Esophagus squamous epithelium (tissue), 5 donors: ENCODE measurements at places on chromosomes 1 and 21. TPM values are rescaled to one million over a fixed set of nuclear protein-coding genes. Genes with fewer than 3 reads are reported as not detected.

- DNase-seq: no peak
These were observed 905 bp downstream of the LIX1L start for GRCh38 chr1:145956781-145957442.

DNA sequence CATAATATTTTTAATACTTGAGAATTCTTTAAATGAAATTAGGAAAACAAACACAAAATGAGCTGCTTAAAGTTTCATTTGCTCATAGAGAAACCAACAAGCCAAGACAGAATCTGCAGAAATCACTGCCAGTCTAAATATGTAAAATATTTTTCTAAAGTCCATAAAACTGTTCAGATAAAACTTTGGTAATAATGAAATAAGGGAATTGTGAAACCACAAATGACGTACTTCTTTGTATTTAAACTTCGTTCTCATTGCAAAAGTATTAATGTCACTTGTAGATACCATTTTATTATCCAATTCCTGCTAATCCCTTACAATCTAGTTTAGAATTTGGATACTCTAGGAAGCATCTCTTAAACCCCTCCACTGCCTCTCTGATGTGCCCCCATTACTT lies 234.5 kb upstream of the NEGR1 start:
- no peak for DNase-seq

Gene CRYBG2
- 35.8 TPM for total RNA-seq

DNA sequence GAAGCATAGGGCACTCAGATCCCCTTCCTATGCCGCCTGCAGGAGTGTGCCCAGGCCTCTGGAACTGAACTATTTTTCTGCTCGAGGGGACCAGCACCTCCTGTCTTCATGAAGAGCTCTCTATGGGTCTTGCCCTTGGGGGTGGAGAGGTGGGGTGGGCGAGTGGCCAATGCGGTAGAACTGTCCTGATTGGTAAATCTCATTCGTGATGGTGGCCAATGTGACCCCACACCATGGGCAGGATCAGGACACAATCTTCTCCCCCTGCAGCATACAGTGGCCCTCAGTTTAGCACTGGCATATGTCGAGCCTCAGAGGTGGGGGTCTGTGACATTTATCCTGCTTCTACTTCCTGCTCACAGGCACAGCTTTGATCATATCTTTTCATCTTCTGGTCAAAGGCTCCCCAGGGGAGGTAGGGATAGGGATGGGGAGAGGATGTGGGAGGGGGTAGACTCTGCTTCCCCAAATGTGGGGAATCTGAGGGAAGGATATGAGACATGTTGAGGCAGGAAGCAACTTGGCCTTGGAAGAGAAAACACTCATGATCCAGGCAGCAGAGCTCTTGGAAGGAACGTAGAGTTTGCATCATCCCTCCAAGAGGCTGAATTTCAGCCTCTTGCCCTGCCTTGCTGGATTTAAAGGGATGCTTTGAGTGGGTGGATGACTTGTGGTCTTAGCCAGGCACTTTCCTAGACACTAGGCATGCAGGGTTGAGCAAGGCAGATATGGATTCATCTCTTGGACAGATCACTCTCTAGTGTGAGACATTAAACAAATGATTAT lies 81.8 kb downstream of the LAMC2 start:
- DNase-seq: no peak

DNA sequence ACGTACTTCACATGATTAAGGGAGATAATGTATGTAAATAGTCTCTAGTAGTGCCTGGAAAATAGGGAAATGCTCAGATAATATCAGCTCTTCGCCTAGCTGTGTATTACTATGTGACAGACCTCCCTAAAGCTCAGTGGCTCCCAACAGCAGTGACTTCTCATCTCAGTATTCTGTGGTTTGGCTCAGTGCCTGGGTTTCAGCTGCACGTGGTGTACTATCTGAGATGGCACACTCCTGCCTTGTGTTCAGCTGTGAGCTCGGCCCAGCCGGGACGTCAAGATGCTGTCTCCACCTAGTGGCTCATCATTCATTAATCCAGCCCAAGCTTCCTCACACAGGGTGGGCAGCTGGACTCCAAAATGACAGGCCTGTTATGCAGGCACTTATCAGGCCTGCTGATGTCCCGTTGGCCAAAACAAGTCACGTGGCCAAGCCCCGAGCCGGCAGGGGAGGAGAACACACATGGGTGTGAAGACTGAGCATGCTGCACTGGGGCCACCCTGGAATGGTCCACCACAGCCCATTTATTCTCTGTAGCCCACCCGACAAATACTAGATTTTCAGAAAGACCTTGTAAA lies 17.8 kb downstream of the SLFNL1 start:
- peak; percentile 69 for DNase-seq

GRCh38 chr1:57272150-57272549 lies 151.7 kb downstream of the DAB1 start:
- DNase-seq: no peak

Gene ARF1
- total RNA-seq: 327 TPM

Gene BPNT1
- total RNA-seq: 27.2 TPM

Gene CSMD2
- not detected for total RNA-seq

GRCh38 chr1:220007438-220007837 lies 38.9 kb downstream of the EPRS1 start:
- DNase-seq: no peak

Gene DIRAS3
- total RNA-seq: 0.57 TPM

DNA sequence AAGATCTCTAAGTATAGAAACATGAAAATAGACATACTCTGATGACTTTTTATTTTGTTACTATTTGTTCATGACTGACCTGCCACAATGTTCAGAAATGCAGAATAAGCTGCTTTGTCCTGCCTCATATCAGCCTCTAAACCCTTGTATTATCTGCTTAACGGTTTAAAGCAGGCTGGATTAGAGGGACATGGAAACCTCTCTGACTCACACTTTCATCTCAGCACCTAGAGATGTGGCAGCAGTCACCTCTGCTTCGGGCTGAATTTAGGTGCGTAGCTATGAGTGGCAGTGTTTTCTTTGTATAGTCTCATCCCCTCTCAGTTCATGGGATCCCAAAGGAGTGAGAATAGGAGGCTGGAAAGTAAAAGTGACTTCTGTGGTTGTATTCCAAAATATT lies 255.4 kb downstream of the RGS7 start:
- no peak for DNase-seq

DNA sequence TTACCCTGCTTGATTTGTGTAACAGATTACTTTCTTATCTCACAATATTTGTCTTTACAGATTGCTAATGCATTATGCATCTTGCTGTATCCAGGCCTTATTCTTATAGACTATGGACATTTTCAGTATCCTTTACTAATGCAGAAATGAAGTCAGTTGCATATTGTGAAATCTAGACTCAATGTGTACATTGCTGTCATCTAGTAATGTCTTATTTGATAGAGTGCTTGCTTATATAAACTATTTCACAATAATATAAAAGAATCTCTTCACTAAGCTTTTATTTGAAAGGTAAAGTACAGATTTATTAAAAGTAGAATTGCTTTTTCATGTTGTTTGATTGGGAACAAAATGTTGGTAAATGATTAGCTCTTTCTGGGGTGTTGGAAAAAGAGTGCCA lies 39.6 kb downstream of the ALG6 start:
- no peak for DNase-seq

DNA sequence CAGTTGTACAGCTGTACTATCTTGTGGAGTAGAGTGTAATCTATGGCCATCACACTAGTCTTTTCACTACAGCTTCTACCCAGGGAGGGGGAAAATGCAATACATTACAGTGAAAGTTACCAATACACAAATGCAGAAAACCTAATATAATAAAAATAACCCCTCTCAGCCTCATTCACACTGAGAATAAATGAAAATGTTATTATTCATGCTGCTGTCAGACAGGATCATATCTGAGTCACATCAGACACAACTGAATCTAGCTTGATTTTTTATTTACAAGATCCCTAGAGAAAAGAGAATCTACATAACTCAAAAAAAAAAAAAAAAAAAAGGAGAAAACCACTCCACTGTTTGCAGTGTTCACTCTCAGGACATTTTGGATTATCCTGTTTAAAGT lies 293.9 kb upstream of the ESRRG start:
- DNase-seq: no peak

DNA sequence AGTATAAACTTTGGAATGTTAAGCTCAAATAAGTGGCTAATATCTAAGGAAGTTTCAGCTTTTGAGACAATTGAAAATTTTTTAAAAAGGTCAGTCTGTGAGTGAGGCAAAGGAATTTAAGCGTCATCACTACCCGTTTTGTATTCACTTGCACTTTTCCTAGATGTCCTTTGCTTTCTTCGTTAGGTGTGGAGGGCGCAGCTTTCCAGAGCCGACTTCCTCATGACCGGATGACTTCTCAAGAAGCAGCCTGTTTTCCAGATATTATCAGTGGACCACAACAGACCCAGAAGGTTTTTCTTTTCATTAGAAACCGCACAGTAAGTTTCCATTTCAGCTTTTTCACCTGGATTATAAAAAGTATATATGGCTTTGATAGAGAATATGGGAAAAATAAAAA lies 30.9 kb downstream of the KDM1A start:
- no peak for DNase-seq

DNA sequence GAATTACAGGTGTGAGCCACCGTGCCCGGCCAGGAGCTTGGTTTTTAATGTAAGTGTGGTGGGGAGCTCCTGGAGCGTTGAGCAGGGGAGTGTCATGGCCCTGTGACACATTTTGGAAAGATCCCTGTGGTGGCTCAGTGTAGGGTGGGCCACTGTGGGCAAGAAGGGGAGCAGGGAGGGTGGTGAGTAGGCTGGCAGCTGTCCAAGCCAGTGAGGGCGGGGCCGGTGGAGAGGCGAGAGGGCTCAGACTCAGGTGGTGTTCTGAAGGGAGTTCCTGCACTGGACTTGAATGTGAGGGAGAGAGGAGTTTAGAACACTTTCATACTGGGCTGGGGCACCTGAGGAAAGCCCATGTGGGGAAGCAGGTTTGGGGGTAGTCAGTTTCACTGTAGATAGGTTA lies 3.1 kb upstream of the EVA1B start:
- no peak for DNase-seq

DNA sequence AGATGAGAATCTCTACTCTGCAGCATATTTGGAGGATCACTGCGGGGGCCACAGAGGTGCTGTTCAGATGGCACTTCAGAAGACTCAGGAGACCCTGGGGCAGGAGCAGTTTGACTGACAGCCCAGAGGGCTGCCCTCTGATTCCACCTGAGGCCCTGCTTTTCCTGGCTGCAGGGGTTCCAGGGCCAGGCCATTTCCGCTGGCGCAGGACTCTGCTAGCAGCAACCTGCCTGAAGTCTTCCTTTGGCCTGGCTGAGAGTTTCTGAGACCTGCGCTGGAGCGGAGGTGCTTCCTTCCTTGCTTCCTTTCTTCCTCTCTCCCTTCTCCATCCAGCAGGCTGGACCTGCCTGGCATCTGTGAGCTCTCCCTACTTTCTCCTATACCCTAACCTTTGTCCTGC lies 11.8 kb downstream of the PCSK9 start:
- no peak for DNase-seq

Gene CFHR1
- total RNA-seq: not detected

Gene TMEM200B
- 5.3 TPM for total RNA-seq

- no peak for DNase-seq
These were observed 2.1 kb upstream of the CD58 start for GRCh38 chr1:116572771-116573430.

Gene SYTL1
- total RNA-seq: 141 TPM

- no peak for DNase-seq
These were observed 23.3 kb downstream of the INAVA start for GRCh38 chr1:200918006-200918405.

Gene KLHDC9
- total RNA-seq: 2.1 TPM

Gene ERICH3
- not detected for total RNA-seq

DNA sequence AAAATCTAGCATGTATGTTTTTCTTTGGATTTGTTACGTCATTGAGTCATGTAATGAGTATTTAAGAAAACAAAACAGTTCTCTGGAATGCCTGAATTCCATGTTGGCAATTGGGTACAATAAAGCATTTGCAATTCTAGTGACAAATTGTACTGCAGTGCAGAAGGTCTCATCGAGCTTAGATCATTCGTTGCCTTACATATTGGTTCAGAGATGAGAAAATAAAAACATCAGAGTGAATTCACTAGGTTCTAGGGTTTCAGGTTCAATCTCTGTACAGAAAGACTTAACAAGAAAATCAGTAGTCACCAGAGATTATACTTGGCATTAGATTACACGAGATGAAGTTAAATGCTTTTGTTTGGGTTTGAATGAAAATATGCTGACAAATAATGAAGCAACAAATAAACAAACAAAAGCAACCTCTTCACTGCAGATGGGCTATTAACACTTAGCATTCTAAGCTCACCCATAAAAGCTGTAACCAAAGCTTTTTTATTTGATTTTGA lies 124.7 kb downstream of the RYR2 start:
- DNase-seq: no peak

GRCh38 chr1:27150641-27151040 lies 4.3 kb downstream of the SLC9A1 start:
- no peak for DNase-seq

DNA sequence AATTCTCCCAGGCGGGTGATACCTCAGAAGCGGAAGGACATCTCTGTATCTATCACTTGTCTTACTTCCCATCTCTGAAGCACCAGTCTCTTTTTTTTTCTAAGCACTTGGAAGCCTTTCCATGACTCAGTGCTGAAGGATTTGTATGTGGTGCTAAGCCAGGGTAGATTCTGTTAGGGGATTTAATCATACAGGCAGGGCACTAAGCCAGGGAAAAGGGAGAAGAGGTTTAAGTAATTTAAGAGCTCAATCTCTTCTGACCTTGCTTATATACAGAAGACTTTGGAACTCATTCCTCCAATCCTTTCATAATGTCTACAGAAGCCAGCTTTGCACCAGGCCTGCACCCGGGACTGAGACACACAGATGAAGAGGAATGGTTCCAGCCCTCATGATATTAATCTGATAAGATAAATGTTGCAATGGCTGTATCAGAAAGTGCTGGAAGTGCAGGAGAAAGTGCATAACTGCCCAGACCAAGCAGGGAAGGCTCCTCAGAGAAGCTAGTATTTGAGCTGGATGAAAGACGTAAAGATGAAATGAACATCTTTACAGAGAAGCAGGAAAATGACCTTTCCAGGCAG lies 11.0 kb downstream of the FAM163A start:
- no peak for DNase-seq

DNA sequence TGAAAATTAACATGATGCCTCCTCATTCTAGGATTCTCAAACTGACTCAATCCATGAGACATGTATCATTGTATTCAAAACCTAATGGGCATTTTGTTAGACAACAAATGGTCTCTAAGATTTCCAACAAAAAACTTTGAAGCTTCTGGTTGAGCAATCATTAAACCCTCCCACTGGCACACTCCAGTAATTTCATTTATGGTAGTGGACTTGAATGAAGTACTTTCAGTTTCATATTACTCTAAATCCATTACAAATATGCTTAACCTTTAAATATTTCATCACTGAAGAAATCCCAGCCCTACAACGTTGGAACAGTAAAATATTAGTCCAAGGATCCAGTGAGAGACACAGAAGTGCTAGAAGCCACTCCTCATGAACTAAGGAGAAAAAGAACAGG lies 43.5 kb downstream of the GBP6 start:
- DNase-seq: no peak
